Large intestine (tissue), 12 donors: ENCODE measurements at places on chromosomes 7 and 10. TPM values are rescaled to one million over a fixed set of nuclear protein-coding genes. Genes with fewer than 3 reads are reported as not detected.

DNA sequence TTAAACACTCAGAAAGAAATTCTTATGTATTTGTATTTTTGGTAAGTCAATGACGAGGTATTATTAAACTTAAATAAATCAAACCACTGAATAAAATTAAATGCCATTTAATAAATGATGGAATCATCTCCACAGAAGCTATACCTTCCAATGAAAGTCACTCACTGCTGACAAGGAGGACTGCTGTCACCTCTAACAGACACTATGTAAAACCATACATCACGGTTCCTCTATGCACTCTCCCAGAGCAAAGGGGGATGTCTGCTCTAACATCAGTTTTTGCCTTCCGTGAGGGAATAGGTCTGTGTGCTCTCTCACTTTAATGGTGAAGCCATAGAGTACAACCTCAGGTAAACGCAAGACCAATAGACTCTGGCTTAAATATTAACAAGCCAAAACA is 99.7 kb upstream of the DDC start:
- no peak overlapping the region for H3K27ac ChIP-seq
- no peak overlapping the region for H3K4me3 ChIP-seq
- peaks cover 2% of the 10 kb centered on the region for H3K36me3 ChIP-seq
- H3K27me3 ChIP-seq = no peaks in the 10 kb centered on the region

- no peak for DNase-seq
- no peaks in the 10 kb centered on the region for H3K4me1 ChIP-seq
- H3K36me3 ChIP-seq = no peaks in the 10 kb centered on the region
- peaks cover 4% of the 10 kb centered on the region for H3K27me3 ChIP-seq
- no peak overlapping the region for H3K4me3 ChIP-seq
Measured at GRCh38 chr10:34049887-34050286, 715.4 kb upstream of the NRP1 start.

DNA sequence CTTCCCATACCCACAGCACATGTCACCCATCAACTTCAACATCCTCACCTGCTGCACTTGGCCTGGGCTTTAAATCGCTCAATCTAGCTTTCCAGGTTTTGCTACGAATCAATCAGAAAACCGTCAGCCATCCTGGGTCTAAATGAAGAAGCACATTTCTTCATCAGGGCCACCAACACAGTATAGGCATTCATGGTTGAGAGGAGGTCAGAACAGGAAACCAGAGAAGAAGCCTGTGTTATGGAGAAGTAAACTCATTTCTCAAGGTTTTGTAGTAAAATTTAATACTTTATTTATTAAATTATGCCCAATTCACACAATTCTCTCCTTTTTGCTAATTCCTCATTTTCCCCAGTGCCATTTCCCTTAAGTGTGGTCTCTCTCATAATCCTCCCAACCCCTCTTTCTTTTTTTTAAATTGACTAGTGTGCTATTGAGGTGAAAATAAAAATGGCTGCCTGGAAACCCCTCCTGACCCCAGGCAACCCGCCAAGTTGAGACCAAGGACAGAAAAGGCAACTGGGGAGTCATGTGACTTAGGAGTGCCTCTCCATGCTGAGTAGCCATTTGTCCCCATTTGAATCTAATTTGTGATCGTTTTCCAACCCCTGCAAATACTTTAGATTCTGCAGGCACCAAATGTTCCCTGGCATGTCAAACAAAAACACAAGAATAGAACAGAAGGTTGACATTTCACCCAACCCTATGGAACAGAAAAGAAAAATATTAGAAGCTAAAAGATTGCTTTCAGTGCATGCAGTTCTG is 181.1 kb upstream of the NAMPT start:
- H3K4me3 ChIP-seq = no peak overlapping the region
- peaks cover 18% of the 10 kb centered on the region for H3K4me1 ChIP-seq
- no peaks in the 10 kb centered on the region for H3K27me3 ChIP-seq
- H3K27ac ChIP-seq = peak overlapping the region; percentile 64

INA gene
- 16.9 TPM for polyA plus RNA-seq

PAOX gene
- polyA plus RNA-seq = 9.8 TPM

DNA sequence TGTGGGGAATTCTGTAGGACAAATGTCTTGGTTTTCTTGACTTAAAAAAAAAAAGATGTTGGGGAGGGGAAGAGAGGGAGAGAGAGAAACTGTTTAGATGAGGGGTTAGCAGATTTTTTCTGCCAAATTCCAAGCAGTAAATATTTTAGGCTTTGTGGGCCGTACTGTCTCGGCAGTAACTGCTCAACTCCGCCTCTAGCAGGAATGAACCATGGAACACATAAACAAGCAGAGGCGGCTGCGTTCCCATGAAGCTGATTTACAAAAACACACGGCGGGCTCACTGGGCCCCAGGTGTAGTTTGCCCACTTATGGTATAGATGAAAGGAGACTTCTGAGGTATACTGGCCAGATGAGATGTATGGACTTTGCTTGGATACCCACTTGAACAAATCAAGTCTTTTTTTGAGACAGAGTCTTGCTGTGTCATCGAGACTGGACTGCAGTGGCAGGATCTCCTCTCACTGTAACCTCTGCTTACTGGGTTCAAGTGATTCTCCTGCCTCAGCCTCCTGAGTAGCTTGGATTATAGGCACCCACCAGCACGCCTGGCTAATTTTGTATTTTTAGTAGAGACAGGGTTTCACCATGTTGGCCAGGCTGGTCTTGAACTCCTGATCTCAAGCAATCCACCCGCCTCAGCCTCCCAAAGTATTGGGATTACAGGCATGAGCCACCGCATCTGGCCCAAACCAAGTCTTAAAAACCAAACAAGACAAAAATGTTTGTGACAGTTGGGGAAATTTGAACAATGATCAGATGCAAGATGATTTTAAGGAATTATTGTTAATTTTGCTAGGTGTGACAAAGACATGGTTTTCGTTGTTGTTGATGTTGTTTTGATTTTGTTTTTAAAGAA is 9.7 kb upstream of the ADAMTS14 start:
- no peaks in the 10 kb centered on the region for H3K27me3 ChIP-seq

GRCh38 chr10:78375854-78376785 is 342.5 kb downstream of the RPS24 start:
- no peak overlapping the region for H3K27ac ChIP-seq
- H3K27me3 ChIP-seq = no peaks in the 10 kb centered on the region
- H3K4me1 ChIP-seq = no peaks in the 10 kb centered on the region
- no peak overlapping the region for H3K4me3 ChIP-seq

DTX2 gene
- polyA plus RNA-seq = 17.4 TPM

GRCh38 chr7:125573126-125573525 is 643.5 kb upstream of the POT1 start:
- no peaks in the 10 kb centered on the region for H3K27me3 ChIP-seq
- H3K27ac ChIP-seq = no peak overlapping the region
- H3K4me3 ChIP-seq = no peak overlapping the region
- H3K4me1 ChIP-seq = no peaks in the 10 kb centered on the region

DNA sequence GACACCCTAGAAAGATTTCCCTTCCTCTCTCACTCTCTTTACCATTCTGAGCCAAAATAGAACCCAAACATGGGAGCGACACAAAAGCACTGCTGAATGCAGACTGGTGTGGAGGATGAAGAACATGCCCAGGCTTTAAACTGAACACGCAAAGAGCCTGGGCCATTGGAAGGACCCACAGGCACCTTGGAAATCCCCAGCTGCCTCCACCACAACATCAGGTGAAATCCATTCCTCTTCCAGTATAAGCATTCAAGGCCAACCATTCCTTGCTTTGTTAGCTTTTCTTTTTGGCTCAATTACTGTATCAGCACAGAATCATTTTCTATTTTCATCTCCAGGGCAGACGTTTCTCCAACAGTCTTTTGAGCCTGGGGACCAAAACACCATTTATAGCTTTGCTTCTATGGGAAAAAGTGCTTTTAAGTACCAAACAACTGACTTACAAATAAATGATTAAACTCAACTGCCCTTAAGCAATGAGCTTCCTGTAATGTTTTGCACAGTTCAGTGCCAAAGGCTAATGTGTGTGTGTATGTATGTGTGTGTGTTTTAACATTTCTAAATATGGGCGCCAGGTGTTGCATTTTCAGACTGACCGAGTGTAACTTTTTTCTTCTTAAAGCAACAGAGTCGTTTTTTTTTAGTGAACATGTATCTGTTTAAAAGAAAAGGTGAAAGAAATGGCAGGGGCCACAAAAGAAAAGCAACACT is 16.2 kb upstream of the BLNK start:
- H3K36me3 ChIP-seq = no peaks in the 10 kb centered on the region
- H3K4me3 ChIP-seq = peak overlapping the region; percentile 19

DNA sequence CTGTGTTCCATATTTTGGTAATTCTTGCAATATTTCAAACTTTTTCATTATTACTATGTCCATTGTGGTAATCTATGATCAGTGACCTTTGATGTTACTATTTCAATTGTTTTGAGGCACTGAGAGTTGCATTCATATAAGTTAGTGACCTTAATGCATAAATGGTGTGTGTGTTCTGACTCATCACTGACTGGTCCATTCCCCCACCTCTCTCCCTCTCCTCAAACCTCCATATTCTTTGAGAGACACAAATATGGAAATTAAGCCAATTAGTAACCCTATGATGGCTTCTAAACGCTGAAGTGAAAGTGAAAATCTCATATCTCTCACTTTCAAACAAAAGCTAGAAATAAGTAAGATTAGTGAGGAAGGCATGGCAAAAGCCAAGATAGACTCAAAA is 739.6 kb downstream of the CCSER2 start:
- no peaks in the 10 kb centered on the region for H3K27me3 ChIP-seq
- H3K27ac ChIP-seq = no peak overlapping the region
- no peaks in the 10 kb centered on the region for H3K36me3 ChIP-seq
- no peak for DNase-seq
- H3K4me1 ChIP-seq = no peaks in the 10 kb centered on the region

SPDYE2B gene
- polyA plus RNA-seq = 1.0 TPM

DNA sequence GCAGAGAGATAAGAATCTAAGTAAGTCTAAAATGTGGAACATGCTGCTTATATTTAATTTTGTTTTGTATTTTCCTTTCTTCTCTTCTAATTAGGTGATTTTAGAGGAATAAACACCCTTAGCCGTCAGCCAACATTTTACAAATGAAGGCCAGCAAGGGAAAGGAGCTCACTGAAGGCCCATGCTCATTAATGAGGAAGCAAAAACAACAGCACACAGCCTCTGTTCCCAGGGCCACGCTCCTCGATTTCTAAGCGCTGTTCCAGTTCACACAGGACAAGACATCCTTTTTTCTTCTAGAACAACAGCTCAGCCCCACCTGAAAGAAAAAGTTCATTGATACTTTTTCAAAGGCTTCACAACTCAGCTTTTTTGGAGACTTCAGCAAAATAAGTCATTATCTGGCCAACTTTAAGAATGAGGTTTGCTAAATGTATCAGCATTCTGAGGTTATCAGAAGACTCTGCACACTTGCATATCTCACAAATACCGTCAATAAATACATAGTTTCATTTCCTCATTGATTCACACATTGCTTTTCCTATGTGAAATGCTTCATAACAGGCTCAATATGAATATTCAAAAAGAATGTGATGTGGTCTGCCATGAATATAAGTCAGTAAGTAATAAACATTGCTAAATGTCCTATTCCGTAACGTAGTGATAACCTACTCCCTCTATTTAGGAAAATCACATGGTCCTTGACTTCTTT is 34.8 kb upstream of the SFMBT2 start:
- no peak for DNase-seq
- H3K4me3 ChIP-seq = no peak overlapping the region
- no peak overlapping the region for H3K27ac ChIP-seq
- H3K27me3 ChIP-seq = peaks cover 3% of the 10 kb centered on the region

DNA sequence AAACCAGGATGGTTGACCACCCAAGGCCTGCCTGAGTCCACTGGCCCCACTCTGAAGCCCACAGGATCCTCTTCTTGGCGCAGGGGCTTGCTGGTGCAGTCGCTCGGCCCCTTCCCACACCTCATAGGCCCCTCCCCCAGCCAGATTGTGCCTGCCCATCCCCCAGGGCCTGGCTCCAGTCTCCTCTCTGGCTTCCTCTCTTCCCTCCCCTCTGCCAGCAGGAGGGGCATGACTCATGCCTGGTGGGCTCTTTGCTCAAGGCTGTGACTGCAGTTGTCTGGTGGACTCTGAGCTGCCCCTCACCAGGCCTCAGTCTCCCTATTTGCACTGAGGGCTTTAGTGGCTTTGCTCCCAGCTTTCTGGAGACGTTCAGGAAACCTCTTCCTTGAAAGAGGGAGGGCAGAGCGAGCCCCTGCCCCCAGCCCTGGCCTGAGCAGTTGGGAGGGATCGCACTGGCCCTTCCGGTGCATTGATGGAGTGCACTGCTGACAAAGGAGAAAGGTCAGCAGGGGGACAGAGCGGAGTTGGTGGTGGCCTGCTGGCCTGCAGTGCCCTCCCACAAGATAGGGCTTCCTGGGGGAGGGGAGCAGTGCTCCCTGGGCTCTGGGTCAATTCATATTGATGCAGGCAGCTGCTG is 60.7 kb downstream of the ZMIZ1 start:
- H3K27me3 ChIP-seq = no peaks in the 10 kb centered on the region
- peaks cover 19% of the 10 kb centered on the region for H3K4me1 ChIP-seq
- H3K4me3 ChIP-seq = no peak overlapping the region
- peaks cover 64% of the 10 kb centered on the region for H3K36me3 ChIP-seq
- no peak for DNase-seq
- no peak overlapping the region for H3K27ac ChIP-seq

PANK1 gene
- polyA plus RNA-seq = 34.2 TPM
